COR-L47 (cell line): ENCODE measurements at places on chromosomes 1 and 21.

DNA sequence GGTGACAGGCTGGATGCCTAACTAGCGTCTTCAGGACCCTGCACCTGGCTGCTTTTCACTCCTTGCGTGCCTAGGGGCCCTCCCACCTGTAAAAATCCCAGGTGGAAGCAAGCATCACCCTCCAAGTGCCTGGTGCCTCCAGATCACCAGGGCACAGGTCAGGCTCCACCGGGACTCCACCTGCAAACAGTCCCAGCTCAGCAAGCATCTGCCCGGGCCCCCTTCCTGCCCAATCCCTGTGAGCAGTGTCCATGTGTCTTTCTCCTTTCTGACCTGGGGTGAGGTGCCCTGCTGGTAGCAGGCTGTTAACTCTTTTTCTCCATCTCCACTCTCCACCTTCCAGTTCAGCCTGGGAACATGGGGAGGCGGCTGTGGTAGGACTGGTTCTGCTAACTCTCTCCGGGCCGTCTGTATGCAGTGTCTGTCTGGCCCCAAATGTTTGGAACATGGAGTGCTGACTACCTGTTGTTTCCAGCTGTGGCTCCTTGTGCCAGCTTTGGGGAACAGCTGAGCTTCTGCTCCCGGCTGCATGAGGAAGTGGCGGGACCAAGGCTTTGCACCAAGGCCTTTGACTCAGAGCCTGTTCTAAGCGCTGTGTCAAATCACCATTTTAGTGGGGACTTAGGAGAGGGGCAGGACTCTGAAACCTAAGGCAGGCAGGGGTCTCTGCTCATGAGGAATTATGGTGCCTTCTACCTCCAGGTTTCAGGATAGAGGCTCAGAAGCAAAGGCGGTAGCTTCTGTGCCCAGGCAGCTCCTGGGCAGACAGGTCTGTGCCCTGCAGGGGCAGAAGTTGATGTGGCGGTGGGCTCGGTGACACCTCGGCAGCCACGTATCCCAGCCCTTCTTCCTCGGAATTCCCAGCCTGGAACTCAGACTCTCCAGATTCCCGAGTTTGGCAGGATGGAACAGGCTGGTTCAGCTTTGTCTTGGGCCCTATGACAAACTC is 5.5 kb downstream of the GPR137B start:
- DNase-seq = no peak

DNA sequence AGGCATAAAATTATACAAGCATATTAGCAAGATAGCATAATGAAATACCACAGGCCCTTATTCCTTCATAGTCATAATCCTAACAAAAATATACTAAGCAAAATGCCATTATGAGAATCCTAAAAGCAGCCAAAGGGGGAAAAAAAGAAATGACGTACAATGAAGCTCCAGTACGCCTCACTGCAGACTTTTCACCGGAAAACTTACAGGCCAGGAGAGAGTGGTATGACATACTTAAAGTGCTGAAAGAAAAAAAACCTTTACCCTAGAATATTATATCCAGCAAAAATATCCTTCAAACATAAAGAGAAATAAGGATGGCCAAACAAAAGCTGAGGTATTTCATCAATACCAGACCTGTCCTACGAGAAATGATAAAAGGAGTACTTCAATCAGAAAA is 19.5 kb downstream of the ZNF695 start:
- no peak for DNase-seq

- DNase-seq = no peak
Observed at GRCh38 chr1:6625584-6626149, 999 bp downstream of the THAP3 start.

DNA sequence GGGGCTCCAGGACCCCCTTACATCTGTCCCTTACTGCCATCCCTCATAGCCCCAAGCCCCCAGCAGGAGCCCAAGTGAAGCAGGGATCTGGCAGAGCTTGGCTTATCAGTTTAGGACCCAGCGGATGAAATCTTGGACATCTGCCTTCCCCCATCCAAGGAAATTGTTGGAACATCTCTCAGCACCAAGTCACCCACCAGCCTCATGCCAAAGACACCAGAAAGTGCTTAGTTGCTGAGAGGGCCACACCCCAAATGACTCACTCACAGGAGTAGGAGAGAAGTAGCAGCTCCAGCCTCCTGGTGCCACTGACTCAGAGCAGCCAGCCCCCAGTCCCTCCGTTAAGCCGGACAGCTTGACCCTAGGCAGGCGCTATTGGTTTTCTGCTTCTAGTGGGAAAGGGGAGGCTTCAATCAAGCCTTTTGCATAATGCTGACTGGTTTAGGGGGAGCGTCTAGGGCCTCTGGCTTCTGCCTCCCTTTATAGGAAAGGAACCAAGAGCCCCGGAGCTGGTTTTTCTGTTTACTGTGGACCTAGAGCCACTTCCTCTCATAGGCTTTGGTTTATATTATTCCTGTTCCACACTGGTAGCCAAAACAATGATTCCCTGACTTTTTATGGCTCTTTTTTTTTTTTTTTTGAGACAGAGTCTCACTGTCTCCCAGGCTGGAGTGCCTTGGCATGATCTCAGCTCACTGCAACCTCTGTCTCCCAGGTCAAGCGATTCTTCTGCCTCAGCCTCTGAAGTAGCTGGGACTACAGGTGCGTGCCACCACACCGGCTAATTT is 114.2 kb upstream of the IPO9 start:
- DNase-seq = no peak

- DNase-seq = no peak
Observed at GRCh38 chr1:93257889-93258288, 77.4 kb downstream of the CCDC18 start.

- DNase-seq = no peak
Observed at GRCh38 chr1:207130252-207131036, 26.4 kb downstream of the C4BPA start.

- DNase-seq = peak; percentile 73
Observed at GRCh38 chr1:116033322-116033721, 57.0 kb downstream of the SLC22A15 start.

DNA sequence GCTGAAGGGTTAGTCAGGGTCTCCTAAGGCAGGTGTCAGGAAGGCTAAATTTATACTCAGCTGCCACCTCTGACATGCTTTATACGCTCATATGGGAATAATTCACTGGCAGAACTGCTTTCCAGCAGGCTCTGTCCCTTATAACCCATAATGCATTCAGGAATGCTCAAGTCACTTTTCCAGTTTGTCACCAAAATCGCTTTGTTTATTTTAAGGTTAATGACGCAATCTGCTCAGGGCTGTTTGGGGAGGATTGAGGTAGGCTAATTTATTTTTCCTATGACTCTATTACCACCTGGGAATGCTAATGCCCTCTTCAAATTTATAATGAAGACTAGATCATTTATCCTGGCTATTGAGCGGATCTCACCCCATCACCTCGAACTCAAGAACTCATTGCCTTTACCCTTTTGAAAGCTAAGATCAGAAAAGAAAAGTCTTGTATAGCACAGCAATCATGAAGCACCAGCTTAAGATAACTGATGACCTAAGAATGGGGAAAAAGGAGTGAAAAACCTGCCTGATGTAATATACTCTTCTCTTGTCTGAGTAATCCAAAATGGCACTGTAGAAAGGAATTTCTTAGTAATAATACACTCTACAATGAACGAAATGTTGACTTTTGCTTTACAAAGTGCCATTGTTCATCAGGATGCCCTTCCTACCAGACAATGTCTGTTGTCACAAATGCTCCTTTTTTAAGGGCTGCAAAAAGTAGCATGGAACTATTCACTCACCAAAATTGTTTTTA is 97.9 kb upstream of the EXO1 start:
- no peak for DNase-seq

GRCh38 chr1:235831148-235831547 is 35.6 kb downstream of the LYST start:
- no peak for DNase-seq

DNA sequence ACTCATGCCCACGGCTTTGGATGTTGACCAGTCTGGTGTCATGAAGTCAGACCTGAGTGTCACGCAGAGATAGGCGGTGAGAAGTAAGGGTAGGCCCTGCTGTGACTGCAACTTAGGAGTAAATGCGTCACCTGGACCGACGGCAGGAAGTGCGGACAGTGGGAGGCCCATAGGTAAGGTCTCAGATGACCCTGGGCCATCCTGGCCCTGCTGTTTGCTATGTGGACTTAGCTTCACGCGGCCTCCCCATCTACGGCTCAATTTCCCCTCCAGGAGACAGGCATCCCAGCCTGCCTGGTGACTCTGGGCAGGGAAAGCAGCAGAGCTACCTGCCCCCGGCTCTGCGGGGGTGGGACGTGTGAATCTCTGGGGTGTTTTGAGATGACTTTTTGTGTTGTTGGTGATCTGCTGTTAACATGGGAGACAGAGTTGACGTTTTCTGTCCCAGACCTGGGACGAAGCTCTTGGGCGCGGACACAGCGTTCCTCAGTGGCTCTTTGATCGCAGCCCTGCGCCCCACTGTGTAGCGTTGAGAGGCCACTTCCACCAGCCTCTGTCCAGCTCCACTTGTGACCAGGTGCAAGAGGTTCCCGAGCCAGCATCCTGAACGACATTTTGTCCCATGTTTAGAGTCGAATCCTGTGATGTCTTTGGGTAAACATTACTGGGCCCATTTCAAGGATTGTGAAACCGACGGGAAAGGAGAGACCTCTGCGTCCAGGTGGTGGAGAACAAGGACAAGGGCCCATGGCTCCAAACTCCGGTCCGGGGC is 39.9 kb downstream of the CRYAA start:
- no peak for DNase-seq

- DNase-seq = no peak
Observed at GRCh38 chr1:60279798-60280197, 206.2 kb upstream of the C1orf87 start.

- no peak for DNase-seq
Observed at GRCh38 chr1:211870156-211870555, 39.6 kb upstream of the LPGAT1 start.

DNA sequence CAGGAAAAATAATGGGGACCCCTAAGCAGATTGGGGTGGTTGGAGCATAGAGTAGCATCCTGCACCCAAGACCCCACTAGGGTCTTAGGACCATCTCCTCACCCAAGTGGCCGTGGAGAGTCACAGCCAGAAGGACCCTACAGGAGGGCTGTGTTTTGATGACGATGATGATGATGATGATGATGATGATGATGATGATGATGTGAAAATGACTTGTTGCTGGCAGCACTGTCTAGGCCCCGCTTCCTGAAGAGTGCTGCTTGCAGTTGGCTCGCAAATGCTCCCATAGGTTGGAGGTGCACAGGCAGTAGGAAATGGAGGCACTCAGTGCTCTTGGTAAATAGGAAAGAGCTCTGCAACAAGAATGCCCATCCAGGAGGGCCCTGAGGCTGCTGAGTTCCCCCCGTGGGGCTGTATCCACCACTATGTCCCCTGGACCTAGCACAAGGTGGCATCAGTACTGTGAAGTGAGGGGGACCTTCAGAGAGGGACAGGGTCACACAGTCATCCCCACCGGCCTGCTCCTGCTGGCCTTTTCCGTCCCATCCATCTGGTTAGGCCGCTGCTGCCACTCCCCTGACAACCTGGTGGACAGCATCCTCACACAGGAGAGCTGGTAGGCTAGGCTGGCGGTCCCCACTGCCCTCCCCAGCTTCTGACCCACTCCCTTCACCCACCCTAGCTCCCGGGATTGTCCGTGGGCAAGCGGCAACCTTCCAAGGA is 139.6 kb downstream of the FOXD2 start:
- DNase-seq = no peak

GRCh38 chr1:18607289-18607760 is 23.3 kb upstream of the PAX7 start:
- DNase-seq = no peak

DNA sequence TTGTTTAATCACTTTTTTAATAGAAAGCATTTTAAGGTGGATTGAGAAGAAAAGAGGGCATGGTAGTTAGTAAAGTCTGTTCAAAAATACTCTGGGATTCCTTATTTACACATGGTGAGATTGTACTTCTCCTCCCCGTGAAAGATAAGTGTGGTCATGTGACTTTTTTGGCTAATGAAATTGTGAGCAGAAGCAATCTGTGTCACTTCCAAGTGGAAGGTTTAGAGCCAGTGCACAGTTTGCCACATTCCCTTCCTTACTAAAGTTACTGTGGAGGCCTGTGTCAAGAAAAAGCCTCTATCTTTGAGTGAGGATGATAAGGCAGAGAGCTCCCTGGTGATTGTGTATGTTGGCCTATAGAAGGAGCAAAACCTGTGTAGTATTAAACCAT is 471.3 kb downstream of the OMA1 start:
- no peak for DNase-seq

- DNase-seq = no peak
Observed at GRCh38 chr21:44291936-44292811, 6.5 kb downstream of the AIRE start.

GRCh38 chr1:227003165-227003564 is 63.1 kb downstream of the COQ8A start:
- no peak for DNase-seq

- DNase-seq = no peak
Observed at GRCh38 chr1:229229721-229230139, 41.2 kb upstream of the RAB4A start.

GRCh38 chr1:176174108-176174507 is 33.0 kb downstream of the COP1 start:
- no peak for DNase-seq

GRCh38 chr21:40770435-40771055 is 76.4 kb downstream of the DSCAM start:
- DNase-seq = no peak

- no peak for DNase-seq
Observed at GRCh38 chr1:59266927-59267293, 30.0 kb upstream of the FGGY start.

GRCh38 chr1:48697066-48697707 is 79.5 kb downstream of the BEND5 start:
- DNase-seq = peak; percentile 60

GRCh38 chr1:167330601-167331293 is 110.1 kb downstream of the POU2F1 start:
- no peak for DNase-seq

DNA sequence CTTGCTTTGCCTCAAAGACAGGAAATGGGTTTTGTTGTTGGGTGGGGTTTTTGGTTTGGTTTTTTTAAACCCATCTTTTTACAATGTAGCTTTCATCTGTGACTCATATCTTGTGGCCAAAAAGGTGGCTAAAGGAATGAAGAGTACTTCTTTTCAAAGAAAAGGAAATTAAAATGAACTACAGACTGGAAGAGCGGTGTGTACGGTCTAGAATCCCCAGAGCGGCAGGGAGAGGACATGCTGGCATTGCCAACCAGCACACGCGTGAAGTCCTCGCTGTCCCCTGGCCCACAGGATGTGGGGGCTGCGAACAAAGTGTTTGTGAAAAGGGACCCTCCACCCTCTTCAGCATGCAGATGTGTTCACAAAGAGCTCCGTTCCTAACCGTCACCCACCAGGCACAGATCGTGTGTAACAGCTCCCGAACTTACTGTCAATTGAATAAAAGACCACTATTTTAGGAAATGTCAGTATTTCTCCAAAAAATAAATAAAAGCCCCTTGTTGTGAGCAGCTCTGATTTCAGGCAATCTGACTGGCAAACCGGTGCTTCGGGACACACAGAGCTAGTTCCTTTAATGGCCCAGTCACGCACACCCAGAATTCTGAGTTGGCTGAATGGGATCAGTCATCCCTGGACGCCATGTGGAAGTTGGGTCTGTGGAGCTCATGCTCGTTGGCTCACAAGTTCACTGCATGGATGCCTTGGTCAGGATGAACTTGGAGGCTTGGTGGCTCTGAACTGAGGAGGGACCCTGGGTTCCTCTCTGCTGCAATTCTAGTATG is 602.9 kb downstream of the NPHP4 start:
- DNase-seq = no peak
